ENCODE measurements at places on chromosomes 2 and 18.

- no peak for DNase-seq
Observed at GRCh38 chr2:190847504-190848081, 33.0 kb upstream of the GLS start.

GRCh38 chr2:95058466-95058988, 33.0 kb downstream of the MAL start:
- DNase-seq, result peak; percentile 22

DNA sequence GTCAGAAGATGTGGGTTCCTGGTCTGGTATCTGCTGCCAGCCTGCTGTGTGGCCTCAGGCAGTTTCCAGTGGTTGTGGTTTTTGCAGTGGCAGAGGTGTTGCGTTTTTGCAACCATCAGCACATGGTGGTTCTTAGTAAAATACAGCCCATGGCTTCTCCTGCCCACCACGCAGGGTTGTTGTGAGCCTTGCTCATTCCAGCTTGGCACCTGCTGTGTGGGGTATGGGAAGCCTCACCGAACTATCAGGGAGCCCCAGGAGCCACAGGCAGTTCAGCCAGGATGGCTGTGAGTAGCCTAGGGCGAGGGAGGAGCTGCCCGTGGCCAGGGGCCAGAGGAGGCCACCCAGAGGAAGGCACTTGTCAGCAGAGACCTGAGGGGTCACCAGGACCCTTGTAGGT, 9.8 kb downstream of the ARID5A start:
- peak; percentile 49 for DNase-seq

- DNase-seq, result no peak
Observed at GRCh38 chr18:58413667-58414628, 214.9 kb downstream of the ALPK2 start.

GRCh38 chr2:53629501-53629900, 138.1 kb upstream of the CHAC2 start:
- DNase-seq, result no peak

DNA sequence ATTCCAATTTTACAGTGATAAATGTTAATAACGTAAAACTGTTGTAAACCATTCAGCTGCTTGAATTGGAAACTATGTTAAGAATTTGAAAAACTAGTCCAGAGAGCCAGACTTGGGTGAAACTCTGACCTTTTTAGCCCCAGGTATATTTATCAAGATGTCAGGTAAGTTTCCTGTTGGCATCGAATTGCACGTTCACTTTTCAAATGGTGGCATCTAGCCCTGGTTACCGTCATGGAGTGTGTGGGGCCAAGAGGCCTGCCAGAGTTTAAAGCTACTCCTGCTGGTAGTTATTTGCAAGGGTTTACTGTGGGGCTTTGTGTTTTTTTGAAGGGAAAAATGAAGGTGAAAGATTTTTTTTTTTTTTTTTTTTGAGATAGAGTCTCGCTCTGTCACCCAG, 109.9 kb downstream of the WDSUB1 start:
- no peak for DNase-seq

DNA sequence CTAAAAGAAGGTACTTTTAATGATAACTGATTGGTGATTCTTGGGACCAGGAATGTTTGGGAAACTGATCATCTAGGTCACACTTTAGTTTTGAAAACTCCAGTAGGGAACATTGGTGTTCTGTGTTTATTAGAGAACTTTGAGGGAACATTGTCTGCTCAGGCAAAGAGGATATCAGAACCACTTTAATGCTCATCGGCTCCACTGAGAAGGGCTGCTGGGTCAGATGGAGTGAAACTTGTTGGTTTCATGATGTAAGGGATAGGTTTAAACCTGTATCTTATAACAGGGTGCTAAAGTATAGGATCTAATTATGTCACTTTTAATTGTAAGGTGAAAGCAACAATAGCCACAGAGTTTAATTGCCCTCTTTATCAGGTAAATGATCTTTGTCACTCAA, 14.2 kb upstream of the POLI start:
- no peak for DNase-seq

DNA sequence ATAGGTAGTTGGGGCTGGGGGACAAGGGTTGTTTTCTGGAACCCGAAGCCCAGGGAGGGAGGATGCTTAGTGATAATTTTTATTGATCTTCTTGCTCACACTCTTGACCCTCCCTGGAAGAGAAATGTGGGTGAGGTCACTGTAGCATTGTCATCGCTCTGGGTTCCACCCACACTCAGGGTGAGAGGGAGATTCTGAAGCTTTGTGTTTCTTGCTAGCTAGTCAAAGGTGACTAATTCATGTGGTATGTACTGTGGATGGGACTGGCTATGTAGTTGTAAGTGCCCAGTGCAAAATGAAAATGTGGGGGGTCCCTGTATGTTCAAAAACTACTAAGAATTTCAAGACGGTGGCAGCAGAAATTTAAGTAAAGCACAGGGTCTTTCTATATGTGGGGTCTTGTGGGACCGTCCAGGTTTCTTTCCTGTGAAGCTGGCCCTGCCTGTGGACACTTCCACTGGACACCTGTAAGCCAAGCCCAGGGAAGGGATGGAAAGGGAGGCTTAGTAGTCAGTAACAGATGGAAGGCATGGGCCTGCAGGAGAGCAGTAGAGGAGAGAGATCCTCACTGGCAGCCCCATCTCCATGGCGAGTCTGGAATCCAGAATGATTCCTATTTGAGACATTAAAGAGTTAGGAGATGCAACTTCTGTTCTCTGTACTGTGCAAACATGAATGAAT, 35.0 kb downstream of the TSN start:
- no peak for DNase-seq

DNA sequence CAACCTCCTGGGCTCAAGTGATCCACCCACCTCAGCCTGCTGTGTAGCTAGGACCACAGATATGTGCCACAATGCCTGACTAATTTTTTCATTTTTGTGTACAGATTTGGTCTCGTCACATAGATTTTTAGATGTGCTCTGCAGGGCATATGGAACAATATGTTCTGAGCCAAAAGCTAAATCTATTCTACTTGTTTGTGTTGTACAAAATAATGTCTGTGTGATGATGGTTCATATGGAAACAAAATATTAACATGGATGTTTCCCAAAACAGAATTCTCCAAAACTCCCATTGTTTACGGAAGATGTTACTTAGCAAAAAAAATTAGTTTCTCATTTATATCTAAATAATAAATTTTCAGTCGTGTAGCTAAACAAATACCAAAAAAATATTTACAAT, 12.6 kb upstream of the KLHL23 start:
- DNase-seq, result no peak

DNA sequence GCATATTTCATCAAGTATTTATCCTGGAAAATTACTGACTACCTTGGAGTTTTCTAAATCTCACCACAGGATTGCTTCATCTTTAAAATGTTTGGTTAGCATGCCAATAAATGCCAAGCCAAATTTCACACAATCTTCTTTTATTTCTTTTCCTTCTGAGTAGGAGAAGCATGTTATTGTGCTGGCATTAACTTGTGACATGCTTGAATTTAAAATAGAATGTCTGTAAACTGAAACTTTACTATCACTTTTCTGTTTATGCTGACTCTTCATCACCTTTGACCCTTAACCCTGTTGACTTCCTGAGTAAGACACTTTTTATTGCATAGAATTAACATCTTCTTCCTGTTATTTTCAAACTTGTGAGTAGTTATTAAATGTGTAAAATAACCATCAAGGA, 56.2 kb upstream of the LRRTM4 start:
- DNase-seq, result no peak

DNA sequence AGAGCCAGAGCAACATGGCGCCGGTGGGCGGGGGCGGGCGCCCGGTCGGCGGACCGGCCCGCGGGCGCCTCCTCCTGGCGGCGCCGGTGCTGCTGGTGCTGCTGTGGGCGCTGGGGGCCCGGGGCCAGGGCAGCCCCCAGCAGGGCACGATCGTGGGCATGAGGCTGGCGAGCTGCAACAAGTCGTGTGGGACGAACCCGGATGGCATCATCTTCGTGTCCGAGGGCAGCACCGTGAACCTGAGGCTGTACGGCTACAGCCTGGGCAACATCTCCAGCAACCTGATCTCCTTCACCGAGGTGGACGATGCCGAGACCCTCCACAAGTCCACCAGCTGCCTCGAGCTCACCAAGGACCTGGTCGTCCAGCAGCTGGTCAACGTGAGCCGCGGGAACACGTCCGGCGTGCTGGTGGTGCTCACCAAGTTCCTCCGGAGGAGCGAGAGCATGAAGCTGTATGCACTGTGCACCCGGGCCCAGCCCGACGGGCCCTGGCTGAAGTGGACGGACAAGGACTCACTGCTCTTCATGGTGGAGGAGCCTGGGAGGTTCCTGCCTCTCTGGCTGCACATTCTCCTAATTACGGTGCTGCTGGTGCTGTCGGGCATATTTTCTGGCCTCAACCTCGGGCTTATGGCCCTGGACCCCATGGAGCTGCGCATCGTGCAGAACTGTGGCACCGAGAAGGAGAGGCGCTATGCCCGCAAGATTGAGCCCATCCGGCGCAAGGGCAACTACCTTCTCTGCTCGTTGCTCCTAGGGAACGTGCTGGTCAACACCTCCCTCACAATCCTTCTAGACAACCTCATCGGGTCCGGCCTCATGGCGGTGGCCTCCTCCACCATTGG, 507 bp downstream of the CNNM4 start:
- DNase-seq, result no peak

- DNase-seq, result no peak
Observed at GRCh38 chr2:232485757-232486557, 1.7 kb downstream of the ECEL1 start.

- no peak for DNase-seq
Observed at GRCh38 chr2:11094021-11094810, 61.1 kb upstream of the SLC66A3 start.

DNA sequence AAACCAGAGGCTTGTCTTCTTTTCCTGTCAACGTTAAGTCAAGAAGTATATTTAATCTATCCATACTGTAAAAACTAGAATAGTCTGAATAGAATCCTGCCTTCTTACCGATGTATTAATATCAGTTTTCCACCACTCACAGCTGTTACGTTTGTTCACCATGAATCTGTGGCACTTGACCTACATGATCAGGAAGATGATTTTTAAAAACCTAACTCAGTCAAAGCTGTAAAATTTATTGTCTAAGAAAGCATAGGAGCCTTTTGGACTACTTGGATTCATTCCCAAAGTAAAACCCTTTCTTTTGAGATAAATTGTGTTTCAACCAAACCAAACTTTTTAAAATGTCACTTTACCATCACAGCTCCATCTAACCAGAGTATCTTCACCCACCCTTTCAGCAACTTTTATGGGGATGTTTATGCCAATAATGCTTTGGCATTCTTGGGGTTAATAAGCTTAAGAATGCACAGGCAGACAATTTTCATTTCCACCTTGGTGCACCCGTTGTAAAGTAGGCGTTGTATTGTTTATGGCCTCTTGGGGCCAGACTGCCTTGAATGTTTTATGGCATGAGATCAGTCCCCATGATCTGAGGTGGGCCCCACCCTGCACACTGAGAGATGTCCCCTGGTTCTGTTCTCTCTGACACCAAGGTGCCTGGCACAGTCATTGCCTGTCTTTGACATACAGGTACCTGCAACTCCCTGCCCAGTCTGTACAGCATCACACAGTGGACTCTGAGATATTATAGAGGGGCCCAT, 176.2 kb upstream of the EPAS1 start:
- DNase-seq, result no peak

DNA sequence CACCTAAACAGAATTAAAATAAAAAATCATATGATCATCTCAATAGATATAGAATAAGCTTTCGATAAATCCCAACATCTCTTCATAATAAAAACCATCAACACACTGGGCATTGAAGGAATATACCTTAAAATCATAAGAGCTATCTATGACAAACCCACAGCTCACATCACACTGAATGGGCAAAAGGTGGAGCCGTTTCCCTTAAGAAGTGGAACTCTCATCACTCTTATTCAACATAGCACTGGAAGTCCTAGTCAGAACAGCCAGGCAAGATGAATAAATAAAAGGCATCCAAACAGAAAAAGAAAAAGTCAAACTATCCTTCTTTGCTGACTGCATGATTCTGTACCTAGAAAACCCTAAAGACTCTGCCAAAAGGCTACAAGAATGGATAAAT, 510.3 kb downstream of the ZNF804A start:
- DNase-seq, result no peak

DNA sequence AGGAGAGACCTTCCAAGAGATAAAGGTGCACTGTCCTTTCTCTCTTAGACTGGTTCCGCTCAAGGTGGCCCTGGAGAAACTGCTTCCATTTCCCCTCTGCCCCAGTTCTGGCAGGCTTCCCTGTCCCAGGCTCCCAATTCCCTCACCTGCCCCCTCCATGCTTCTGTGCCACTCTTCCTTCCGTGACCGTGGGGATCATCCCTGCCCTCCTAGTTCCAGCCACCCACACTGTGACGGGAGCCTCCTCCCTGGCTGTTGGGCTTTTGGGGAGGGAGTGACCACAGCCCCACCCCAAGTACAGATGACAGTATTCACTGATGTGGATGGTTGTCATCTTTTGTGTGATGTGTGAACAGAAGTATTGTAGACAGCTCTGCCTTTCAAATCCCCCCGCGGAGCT, 2.8 kb downstream of the IMPA2 start:
- DNase-seq, result no peak

DNA sequence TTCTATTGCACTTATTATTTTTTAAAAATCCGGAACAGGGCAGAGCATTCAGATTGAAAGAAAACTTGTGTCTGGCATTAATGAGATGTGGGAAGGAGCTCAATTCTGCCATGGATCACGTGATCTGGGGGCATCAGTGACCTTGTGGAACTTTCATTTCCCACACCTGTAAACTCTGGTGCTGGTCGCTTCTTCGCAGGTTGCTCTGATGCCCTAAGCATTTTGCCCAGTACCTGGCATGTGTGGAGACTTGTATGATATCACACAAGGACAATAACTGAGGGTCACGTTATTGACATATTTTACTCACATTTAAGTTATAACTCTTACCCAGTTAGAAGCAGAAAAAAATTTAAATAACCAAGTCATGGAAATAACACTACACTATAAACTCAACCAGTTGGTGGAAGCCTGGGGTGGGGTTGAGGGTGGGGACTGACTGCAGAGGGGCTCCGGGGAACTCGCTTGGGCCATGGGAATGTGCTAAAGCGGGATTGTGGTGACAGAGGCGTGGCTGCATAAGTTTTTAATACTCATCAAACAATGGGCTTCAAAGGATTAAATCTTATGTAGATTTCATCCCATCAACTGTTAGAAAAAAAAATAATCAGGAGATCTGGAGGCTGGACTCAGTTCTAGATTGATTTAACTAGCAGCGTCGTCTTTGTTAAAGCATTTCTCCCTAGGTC, 36.5 kb downstream of the ST3GAL5 start:
- no peak for DNase-seq

DNA sequence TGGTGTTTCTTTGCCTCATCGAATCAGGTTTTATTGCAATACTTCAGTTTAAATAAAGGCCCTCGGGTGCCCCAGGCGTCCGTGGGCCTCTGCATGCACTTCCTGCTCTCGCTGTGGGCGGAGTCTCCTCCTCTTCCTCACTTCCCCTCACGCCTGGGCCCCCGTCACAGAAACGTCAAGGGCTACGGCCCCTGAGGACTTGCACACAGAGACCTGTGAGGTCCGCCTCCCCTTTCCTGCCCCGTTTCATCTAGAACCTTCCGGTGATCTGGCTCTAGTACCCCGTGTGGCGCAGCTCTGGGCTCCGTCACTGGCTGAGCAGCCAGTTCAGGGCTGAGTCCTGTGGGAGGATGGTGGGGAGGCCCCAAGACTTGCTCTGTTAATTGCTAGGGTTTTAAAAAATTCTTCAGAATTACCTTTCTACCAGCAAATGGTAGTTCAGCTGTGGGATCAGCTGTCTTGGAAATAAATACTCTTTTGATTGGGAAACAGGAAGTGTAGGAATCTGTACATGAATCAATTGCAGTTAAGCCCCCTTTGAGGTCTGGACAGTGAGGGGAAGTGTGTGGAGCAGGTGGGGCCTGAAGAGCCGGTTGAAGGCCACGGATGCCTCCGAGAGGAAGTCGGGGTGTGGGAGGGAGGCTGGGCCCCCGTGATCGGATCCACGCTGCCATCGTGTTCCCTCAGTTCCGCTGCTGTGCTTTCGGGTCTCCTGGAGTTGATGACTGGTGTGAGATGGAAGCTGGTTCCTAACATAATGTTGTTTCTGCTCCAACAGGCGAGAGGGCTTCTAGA, 10.2 kb downstream of the NFATC1 start:
- DNase-seq, result peak; percentile 83
